ENCODE measurements at places on chromosomes 7 and 10.

- no peak for DNase-seq
Measured at GRCh38 chr10:113754125-113754524, 2.6 kb downstream of the PLEKHS1 start.

- peak; percentile 68 for DNase-seq
Measured at GRCh38 chr10:63217120-63217605, 84.0 kb downstream of the NRBF2 start.

DNA sequence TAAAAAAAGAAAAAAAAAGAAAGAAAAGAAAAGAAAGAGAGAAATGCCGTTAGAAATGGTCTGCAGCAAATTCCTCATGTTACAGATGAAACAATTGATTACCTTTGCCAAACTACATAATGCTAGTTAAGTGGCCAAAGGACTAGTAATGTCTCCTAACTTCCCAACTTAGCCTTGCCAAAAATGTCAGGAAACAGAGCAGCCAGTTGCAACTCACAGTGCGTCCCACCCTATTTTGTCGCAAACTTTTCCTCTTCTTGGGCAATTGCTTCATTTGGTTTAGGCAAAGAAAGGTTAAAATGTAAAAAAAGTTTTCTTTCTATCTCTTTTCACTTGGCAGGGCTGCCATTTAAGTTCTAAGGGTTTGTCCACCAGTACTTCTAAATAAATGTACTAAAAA lies 53.1 kb downstream of the APBB1IP start:
- no peak for DNase-seq

DNA sequence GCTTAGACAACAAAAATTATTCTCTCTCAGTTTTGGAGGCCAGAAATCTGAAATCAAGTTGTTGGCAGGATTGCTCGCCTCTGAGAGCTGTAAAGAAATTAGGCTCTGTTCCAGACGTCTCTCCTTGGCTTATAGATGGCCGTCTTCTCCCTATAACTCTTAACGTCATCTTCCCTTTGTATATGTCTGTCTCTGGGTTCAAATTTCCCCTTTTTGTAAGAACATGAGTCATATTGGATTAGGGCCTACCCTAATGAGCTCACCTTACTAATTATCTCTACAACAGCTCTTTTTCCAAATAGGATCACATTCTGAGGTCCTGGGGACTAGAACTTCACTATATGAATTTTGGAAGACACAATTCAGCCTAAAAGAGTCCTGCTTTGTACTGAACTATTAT lies 22.4 kb downstream of the GALNTL5 start:
- DNase-seq = peak; percentile 30

GRCh38 chr10:43125881-43126731 lies 12.1 kb upstream of the CSGALNACT2 start:
- no peak for DNase-seq

DNA sequence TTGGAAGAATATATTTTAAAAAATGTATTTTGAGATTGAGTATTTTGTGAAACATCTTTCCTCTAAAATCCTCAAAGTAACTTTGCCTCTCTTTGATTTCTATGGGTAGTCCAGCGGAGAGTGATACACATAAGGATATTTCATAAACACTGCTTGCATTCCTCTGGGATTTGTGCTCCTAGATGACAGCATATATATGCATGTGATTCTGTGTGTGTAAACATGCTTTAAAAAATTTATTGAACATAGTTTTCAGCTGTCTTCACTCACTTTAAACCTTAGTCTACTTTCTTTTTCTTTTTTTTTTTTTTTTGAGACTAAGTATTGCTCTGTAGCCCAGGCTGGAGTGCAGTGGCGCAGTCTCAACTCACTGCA lies 84.6 kb downstream of the KAT6B start:
- DNase-seq = no peak

- DNase-seq = no peak
Measured at GRCh38 chr7:105222953-105223352, 165.8 kb downstream of the SRPK2 start.

DNA sequence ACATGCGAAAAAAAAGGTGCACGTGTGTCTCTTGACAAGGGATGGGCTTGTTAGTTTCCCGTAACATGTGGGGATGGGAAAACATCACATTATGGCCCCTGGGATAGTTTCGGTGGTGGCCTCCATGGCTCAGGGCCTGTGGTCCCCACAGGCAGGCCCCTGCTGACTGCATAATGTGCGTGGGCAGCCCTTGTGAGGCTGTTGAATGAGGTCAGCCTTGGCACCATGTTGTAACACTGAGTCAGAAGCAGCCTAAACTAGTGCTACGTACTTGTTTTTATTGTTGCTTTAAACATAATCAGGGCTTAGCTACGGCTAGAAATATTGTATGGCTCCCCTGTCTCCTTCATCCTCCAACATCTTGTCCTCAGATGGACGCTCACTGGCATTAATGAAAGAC lies 80.6 kb downstream of the BEND7 start:
- DNase-seq = peak; percentile 18

Measured in suppressor macrophage treated with lipopolysaccharide for 1 hour (primary cell).